Ecto neural progenitor cell (in vitro differentiated cells): ENCODE measurements at places on chromosomes 2 and 18.

DNA sequence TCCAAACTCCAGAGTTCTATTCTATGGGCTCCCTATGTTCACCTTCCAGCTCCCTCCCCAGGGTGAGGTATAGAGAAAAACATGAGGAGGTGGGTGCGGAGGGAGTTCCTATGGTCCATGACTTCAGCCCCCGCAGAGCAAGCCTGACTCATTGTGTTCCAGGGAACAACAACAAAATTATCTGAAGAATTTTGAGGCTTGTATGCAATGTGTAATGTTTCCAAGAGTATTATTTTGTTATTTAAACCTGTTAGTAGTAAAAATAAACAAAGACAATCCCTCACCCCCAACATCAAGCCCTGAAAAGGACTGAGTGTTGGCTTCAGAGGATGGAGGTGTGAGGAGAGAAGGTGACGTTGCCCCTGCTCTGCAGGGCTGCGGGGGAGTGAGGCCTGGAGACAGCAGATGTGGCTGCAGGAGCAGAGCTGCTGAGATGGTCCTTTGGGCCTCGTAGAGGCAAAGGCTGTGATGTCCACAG, 29.0 kb downstream of the LAMA3 start:
- DNase-seq, result no peak

GRCh38 chr2:2590841-2591541, 259.9 kb upstream of the MYT1L start:
- no peak for DNase-seq

DNA sequence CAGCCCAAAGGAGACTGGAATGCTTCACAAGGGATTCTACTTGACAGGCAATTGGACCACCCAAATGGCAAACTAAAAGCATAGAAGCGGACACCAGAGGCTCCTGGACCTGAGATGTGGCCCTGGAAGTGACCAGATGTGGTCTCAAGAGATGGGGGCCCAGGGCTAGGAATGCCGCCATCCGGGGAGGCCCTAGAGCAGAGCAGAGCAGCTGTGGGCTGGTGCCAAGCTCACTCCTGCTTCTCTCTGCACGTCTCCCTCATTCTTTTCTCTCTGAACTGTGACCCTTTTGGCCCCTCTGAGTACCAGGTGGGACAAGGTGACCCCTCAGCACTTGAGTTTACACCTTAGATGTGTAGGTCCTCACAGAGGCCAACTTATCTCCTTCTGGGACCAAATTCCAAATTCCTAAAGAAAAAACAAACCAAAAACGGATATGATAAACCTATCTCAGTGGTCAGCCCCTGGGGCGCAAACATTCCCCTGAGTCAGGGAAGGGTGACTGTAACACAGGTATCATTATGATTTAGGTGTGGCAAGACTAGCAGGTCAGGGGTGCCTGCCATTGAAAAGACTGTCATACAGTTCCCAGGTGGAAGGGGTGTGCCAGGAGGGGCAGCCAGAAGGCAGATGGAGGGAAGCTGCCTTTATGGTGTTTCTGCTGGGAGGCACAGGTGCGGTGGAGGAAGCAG, 6.5 kb upstream of the IL1R2 start:
- no peak for DNase-seq

- DNase-seq, result no peak
Measured at GRCh38 chr2:155930312-155930711, 402.2 kb downstream of the NR4A2 start.

DNA sequence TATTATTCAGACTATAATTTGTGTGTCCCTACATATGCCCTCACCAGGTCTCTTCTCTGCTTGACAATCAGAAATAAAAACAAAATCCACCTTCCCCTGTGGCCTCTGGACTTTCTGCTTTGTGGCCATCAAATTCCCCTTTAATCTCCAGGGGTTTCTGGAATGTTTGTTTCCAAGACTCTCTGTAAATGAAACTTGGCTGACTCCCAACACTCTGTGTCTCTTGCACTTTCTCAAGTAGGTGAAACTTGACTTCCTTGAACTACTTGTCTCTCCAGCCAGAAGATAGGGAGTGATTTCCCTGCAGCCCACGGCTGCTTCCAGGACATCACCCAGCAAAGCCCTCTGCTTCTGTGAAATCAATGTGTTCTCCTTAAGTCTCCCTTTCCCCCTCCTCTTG, 54.1 kb upstream of the AQP4 start:
- no peak for DNase-seq

- DNase-seq, result no peak
Measured at GRCh38 chr2:58350484-58350883, 109.4 kb upstream of the FANCL start.

- DNase-seq, result no peak
Measured at GRCh38 chr2:204152616-204153015, 216.1 kb downstream of the ICOS start.

- no peak for DNase-seq
Measured at GRCh38 chr2:1186421-1186820, 226.8 kb upstream of the TPO start.

DNA sequence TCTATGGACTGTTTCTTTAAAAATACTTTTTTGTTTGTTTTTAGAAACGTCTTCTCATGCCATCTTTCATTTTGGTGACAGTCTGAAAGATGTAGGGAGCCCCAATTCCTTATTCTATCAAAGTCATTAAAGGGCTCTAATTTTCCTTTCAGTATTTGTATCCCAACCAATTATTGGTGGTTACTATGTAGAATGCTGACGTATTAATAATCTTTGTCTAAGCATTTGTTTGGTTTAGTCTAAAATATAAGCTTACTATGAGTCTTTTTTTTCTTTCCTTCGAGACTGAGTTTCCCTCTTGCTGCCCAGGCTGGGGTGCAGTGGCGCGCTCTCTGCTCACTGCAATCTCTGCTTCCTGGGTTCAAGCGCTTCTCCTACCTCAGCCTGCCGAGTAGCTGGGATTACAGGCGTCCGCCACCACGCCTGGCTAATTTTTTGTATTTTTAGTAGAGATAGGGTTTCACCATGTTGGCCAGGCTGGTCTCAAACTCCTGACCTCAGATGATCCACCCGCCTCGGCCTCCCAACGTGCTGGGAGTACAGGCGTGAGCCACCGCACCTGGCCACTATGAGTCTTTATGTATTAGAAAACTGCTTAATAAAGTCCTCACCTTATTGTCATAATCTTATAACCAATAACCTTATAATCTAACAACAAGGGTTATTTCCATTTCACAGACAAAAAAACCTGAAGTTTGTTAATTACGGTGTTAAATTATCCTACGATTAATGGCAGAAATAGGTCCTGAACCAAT, 849 bp upstream of the VRK2 start:
- no peak for DNase-seq
